ENCODE measurements at places on chromosomes 12 and 14. TPM values are rescaled to one million over a fixed set of nuclear protein-coding genes. Genes with fewer than 3 reads are reported as not detected.

The CCDC88C gene
- total RNA-seq, result not detected

The DEGS2 gene
- total RNA-seq, result 0.16 TPM

The CCDC184 gene
- 1.1 TPM for total RNA-seq

The KRT1 gene
- total RNA-seq, result not detected

The APOF gene
- total RNA-seq, result not detected

The CD4 gene
- not detected for total RNA-seq

The GDF3 gene
- not detected for total RNA-seq

The NFE2 gene
- 1.2 TPM for total RNA-seq

The PLEKHD1 gene
- total RNA-seq, result not detected

The FERMT2 gene
- total RNA-seq, result 133 TPM

The ZBTB39 gene
- total RNA-seq, result 5.2 TPM

All from fibroblast of the aortic adventitia (primary cell).